ENCODE measurements at places on chromosomes 12 and 14.
A peak's percentile ranks its signal among the peaks of the same experiment; 100 is the strongest.

DNA sequence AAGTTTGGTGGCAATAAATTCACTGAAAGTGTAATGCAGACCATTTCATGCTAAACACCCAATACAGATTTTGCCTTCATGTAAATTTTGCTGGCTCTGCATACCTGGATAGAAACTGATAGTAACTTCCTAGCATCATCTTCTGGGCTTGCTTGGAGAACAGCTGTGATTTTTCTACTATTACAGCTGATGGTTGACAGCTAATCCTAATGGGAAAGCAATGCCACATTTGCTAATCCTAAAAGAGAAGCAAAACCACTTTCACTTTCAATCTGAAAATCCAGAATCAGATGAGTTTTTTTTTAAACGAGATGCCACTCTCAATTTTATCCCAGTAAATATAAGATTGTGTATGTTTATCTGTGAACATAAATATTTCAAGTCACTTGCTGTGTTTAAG, 1035.9 kb downstream of the TRHDE start:
- DNase-seq = no peak

- no peak for DNase-seq
Observed at GRCh38 chr12:21614506-21614905, 9.9 kb upstream of the GYS2 start.

DNA sequence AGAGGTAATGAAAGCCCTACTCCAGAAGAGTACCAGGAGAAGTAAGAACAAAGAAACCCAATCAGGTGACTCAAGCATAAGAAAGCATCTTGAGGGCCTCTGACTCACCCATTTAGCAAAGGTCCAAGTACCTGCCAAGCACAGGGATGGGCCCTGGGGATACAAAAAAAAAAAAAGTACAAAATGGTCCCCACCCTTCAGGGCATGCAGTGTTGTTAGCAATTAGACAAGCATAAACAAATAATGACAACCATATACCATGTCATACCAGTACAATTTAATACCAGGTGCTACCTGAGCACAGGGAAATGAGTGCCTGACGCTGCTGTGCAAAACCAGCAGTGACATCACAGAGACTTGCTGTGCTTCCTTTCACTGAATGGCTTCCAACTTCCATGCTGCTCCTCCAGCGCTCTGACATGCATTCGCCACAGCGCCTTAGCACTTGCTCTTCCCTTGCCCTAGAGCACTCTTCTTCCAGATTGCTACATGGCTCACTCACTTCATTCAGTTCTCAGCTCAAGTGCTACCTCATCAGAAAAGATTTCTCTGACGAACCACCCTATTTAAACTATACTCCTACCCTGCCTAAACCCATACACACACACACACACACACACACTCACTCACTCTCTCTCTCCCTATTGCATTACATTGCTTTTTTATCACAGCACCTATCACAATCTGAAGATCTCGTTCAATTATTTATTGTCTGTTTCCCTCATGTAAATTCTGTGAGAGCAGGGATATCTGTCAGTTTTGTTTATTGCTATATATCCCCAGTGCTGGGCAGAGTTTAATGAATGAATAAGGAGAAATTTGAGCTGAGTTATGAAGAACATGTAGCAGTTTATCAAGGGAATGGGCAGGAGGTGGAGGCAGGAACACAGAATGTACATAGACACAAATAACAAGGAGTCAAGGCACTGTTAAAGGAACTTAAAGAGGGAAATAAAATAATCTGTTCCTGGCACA, 12.9 kb upstream of the EPS8 start:
- DNase-seq = no peak

DNA sequence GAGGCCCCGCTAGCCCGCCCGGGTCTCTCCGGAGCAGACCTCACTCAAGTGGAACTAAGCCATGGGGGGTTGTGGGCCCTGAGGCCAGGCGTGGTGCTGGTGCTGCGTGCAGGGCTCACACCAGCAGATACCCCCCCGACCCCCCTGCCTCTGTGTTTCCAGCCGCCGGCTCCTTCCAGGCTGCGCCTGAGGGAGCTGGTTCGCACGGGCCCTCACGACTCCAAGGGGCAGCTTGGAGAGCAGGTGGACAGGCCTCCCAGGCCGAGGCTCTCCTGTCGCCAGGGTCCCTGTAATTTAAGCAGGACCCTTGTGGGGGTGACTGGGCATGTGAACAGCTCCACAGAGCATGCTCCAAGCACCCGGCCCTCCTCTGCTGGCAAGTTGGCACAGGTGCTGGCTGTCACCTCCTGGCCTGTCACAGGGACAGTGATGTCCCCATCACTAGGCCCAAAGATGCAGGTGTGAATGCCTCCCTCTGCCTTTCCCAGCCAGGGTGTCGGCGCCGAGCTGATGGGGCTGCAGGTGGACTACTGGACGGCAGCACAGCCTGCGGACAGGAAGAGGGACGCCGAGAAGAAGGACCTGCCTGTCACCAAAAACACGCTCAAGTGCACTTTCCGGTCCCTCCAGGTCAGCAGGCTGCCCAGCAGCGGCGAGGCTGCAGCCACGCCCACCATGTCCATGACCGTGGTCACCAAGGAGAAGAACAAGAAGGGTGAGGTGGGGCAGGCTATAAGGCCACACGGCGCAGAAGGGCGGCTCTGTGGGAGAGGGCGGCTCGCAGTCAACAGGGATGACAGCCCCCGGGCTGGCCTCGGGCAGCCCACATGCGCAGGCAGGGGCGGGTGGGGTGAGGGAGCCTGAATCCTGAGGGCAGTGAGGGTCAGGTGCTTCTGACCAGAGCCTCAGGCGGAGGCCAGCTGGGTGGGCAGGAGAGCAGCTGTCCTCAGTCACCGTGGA, 5.9 kb upstream of the TEX22 start:
- DNase-seq = no peak

GRCh38 chr14:24054324-24054641, 2.5 kb downstream of the CARMIL3 start:
- DNase-seq = no peak

GRCh38 chr12:66065641-66066136, 64.9 kb downstream of the LLPH start:
- DNase-seq = no peak

DNA sequence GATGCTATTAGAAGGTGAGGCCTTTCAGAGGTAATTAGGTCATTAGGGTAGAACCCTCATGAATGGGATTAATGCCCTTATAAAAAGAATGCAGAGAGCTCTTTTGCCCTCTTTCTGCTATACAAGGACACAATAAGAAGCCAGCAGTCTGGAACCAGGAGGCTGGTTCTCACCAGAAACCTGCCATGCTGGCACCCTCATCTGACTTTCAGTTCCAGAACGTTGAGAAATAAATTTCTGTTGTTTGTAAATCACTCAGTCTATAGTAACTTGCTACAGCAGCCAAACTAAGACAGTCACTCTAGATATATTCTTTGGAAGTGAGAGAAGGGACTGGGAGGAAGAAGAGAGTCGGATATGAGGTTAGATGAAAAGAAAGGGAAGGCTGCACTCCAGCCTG, 125.0 kb upstream of the MYF6 start:
- DNase-seq = peak; percentile 24

GRCh38 chr14:27528328-27528727, 930.5 kb upstream of the NOVA1 start:
- no peak for DNase-seq

DNA sequence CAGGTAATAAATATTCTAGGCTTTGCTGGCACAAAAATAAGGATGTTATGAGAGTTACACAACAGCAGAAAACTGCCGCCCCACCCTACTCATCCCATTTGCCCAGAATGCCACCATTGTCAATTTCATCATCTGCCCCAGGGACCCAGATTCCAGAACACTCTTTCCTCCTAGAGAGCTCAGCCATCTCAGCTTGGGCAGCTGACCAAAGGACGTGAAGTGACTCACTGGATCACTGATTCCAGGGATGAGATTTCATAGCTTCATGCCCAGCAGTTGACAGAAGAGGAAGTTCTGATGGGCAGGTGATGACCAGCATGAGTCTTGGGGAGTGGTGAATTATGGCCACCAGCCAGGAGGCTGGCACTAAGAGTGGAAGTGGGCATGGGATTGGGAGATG, 450.3 kb downstream of the RMST start:
- no peak for DNase-seq

GRCh38 chr12:25155022-25155576, 39.9 kb downstream of the DNAI7 start:
- peak; percentile 74 for DNase-seq

DNA sequence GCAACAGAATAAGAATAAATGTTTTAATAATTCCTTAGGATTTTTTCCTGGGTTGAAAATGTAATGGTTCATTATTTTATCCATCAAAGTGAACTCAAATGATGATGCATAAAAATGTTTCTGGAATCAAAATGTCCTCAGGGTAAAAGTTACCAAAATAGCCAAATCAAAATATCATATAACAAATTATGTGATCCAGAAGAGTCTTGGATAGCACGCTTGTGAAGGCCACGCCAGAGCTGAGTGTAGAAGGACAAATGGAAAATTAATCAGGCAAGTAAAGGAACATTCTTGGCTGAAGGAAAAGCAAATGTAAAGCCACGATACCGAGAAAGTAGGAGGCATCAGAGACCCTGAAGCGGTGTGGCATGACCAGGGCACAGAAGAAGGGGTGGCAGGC, 169.2 kb downstream of the CAPZA3 start:
- DNase-seq = no peak

DNA sequence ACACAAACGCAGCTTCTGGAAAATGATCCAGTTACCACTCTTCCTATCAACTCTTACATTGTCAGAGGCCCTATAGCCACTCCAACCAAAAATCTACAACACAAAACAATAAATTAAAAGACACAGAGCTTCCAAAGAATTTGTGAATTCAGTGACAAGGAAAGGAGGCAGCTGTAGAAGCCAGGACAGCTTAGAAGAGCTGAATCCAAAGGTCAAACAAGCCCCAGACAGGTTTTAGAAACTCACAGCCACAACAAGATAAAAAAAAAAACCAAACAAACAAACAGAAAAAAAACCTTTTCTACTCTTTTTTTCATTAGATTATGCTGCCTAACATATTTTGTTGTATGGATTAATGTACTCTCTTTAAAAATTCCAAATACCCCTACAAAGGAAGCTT, 94.4 kb downstream of the KIF21A start:
- no peak for DNase-seq

DNA sequence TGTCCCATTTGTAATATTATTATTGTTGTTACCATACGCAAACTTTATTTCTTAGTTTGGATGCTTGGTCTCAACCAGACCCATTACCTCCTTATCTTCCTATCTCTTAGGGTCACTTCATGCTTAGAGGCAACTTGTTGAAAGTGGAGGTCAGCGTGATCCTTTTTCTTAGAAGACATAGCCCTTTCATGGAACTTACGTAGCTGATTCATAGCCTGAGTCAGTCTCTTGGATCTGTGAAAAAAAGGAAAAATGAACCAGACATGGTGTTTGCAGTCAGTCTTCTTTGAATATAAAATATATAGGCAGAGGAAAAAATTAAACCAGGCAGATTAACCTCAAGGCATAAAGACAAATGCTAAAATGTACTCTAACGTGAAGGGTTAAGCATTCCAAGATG, 613.7 kb downstream of the DIO2 start:
- DNase-seq = no peak

- no peak for DNase-seq
Observed at GRCh38 chr14:100078216-100078803, 13.1 kb downstream of the EVL start.

GRCh38 chr12:91993287-91994017, 152.2 kb downstream of the BTG1 start:
- DNase-seq = no peak

DNA sequence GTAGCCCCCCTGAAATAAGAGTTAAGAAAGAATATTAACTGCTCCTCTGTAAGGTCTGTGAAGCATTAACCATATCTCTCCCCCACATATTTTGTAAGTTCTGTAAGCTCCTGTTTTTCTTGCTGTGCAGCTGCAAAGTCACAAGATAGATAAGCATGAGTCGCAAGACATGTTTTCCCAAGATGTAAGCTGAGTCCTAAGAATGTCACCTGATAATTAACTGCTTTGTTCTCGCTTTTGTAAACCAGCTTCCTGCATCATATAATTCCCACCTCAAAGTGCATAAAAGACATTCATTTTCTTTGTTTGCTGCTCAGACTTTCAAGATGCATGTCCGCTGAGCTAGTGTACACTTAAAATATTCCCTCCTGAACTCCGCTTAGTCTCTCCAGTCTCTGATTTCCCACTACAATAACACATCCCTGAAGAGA, 27.0 kb upstream of the PHC1 start:
- DNase-seq = no peak

DNA sequence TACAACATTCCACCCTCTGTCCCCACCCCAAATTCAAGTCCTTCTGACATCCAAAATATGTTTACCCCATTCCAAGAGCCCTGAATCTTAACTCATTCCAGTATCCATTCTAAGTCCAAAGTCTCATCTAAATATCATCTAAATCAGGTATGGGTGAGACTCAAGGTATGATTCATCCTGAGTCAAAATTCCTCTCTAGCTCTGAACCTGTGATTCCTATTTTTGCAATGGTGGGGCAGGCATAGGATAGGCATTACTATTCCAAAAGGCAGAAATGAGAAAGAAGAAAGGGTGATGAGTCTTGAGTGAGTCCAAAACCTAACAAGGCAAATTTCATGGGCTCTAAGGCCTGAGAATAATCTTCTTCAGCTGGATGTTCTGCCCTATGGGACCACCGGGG, 140.3 kb upstream of the FAR2 start:
- DNase-seq = no peak

DNA sequence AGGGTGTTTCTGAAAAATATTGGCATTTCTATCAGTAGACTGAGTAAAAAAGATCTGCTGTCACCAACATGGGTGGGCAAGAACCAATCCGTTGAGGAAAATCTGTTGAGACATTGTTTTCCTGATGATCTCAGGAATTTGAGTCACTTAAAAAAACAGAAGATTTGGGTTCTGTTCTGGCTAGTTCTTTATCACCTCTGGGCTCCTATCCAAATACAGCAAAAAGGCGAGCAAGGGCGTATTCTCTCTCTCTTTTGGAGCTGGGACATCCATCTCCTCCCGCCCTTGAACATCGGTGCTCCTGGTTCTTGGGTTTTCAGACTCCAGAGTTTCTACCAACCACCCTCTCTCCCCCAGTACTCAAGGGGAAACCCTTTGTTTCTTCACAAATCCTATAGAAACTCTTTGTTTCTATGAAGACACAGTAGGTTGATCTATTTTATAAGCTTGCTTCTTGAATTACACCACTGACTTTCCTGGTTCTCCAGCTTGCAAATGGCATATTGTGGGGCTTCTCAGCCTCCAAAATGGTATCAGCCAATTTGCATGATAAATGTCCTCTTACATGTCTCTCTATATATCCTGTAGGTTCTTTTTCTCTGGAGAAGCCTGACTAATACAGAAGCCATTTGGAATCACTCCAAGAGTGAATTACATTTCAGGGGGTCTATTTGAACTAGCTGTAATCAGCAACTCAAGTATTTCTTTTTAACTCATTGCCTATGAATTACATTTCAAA, 263.9 kb upstream of the TMTC1 start:
- DNase-seq = no peak

All from GM12865 (cell line).